ENCODE measurements at places on chromosomes 5 and 9. TPM values are rescaled to one million over a fixed set of nuclear protein-coding genes. Genes with fewer than 3 reads are reported as not detected.
A peak's percentile ranks its signal among the peaks of the same experiment; 100 is the strongest.

DNA sequence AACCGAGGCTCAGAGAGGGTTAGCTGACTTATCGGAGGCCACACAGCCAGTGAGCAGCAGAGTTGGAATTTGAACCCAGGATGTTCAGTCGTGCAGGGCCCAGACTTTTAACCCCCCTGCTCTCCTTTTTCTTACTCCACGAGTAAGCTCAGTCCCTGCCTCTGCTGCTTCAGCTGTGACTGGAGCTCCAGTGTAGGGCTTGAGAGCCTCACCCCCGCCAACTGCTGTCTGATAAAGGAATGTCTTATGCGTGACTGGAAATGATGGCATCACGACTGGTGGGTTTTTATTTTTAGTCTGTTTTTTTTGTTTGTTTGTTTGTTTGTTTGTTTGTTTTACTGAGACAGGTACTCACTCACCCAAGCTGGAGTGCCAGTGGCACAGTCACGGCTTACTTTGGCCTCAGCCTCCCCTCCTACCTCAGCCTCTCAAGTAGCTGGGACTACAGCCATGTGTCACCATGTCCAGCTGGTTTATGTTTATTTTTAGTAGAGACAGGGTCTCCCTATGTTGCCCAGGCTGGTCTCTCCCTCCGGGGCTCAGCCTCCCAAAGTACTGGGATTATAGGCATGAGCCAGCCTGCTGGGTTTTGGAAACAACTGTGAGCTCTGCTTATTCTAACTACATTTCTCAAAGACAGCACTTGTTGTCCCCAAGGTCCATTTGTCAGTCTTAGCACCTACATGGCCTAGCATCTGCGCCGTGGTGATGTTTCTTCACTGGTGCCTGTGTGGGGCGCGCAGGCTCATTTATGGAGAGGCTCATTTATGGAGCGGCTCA is 52.5 kb upstream of the NCS1 start:
- no peak for DNase-seq

GRCh38 chr9:132543251-132543650 is 39.2 kb upstream of the BARHL1 start:
- no peak for DNase-seq

Gene GABRA6
- not detected for total RNA-seq

Gene MAT2B
- total RNA-seq: 42.8 TPM

- no peak for DNase-seq
Observed at GRCh38 chr5:152405145-152405544, at the start of gene NMUR2. Gene NMUR2, minus strand, starts transcription at chr5:152405279. Its CDS starts 166 bp downstream, at chr5:152405113.

- no peak for DNase-seq
Observed at GRCh38 chr5:28542987-28543386, 1504.6 kb upstream of the CDH9 start.

DNA sequence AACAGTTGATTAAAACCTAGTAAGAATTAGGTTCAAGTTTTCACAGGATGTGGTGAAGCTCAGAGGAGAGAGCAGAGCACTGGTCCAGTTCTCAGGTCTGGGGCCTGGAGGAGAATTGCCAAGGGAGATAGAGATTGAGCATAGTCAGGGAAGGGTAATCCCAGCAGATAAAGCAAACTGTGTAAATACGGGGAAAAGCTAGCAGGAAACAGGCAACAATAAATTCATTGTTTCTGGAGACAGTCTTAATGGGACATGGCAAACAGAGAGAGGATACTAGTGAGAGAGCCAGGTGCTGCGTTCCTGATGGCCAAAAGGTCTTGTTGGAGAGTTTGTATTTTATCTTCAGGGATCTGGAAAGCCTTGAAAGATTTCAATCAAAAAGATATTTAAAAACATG is 333.0 kb downstream of the PDE4D start:
- DNase-seq: no peak

- no peak for DNase-seq
Observed at GRCh38 chr5:146345240-146345577, 6.6 kb downstream of the POU4F3 start.

Gene PTPRD
- 16.2 TPM for total RNA-seq

- peak; percentile 35 for DNase-seq
Observed at GRCh38 chr9:109574061-109574882, 76.2 kb upstream of the PTPN3 start.

Gene GOLGA1
- 7.5 TPM for total RNA-seq
